CD4-positive, alpha-beta T cell treated with Interleukin-17A for 4 hours (primary cell): ENCODE measurements at places on chromosomes 6 and 20.
A peak's percentile ranks its signal among the peaks of the same experiment; 100 is the strongest.

DNA sequence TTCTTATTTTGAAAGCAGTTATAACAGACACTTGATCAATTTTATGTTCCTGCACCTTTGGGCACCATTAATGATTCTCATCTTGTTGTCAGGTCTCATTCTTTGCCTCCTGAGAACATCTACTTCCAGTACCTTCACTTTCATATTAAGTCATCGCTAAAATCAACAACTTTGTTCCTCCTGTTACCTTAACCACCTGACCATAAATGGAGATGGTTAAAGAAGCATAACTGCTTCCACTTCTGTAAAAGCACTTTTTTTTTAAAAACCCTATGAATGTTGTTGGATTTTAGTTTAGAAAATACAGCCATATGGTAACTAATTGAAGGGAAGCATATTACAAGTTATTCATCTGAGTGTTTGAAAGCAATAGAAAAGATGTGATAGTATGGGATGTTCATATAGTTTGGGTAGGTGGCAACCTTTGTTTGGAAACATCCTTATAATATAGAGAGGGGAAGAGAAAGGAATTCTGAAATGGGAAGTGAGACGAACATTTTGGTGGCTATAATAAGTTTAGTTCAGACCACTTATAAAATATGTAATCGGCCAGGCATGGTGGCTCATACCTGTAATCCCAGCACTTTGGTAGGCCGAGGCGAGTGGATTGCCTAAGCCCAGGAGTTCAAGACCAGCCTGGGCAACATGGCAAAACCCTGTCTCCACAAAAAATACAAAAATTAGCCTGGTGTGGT is 53.9 kb downstream of the AFG1L start:
- no peak for DNase-seq

DNA sequence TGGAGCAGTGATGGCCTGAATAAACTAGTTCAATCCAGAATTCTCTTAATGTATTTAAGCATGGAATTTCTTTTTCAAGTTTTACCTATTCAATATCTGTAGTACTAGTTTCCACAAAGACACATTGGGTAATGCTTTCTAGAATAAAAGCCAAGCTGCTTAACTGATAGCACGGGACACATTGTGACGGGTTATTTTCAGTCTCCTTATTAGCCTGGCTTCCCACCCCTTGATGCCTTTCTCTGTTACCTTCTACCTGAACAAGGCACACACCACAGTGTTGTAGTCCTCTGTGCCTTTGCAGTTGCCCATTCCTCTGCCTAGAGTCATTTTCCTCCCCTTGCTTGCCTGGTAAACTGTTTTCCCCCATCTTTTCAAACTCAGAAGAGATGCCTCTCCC is 139.1 kb downstream of the HDGFL1 start:
- DNase-seq: no peak

- no peak for DNase-seq
Measured at GRCh38 chr6:14584450-14584849, 466.9 kb downstream of the CD83 start.

DNA sequence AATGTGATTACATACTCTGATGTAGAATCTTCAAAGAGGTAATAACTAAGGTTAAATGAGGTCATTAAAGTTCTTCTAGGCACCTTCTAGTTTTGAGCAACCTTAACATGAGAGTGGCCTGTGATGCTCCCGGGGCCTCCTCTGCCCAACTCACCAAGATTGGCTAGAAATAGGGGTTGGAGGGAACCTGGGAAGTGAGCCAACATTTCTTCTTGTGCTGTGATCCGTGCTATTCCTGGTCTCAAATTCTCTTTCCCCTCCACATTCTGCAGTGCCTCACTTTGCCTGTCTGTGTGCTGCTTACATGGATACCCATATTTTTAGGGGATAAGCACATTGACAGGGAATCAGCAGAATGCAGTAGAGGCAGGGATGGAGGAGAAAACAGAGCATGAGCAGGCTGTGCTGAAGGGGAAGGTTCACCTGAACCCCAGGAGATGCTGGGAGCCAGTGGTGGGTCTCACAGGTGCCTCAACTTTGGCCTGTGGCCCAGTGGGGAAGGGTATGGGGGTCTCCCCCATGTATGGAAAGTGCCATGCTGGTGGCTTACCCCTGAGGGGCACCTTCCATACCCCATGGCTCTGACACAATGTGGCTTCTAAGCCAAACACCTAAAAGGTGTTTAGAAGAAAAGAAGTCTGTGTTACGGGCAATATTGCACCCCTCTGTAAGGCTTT is 164.7 kb upstream of the CHD6 start:
- no peak for DNase-seq

DNA sequence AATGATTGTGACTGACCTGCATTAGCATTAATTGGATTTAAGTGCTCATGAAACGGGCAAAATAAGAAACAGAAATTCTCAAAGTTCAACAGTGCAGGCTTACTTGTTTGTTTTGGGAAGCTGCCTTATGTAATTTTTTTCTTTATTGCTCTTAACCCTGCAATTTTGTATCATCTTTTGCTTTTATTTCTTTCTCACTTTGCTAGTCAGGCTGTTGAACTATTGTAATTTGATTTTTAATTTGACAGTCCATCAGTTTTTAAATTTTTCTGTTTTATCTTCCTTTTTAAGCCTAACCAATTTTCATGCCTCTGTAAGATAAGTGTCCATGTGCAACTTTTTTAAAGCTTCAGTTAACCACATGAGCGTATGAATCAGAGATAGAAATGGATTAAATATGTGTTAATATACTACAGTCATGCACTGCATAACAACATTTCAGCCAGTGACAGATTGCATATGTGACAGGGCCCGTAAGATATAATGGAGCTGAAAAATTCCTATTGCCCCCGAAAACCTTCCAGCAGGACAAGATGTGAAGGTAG is 44.6 kb downstream of the PEX7 start:
- DNase-seq: no peak

DNA sequence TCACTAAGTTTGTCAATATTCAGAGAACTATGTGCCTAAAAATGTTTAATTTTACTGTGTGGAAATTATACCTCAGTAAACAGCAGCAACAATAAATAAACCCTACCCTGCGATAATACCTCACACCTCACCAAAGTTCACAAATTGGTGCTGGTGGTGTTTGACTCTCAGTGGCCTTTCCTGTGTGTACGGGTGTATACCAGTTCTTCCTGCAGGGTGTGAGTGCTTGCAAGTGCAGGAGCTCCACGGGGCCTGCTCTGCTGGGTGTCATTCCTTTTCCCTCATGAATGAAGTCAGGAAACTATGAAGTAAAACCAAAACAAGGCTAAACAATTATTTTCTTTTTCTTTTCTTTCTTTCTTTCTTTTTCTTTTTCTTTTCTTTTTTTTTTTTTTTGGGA is 4.1 kb upstream of the ENPP5 start:
- DNase-seq: no peak

- no peak for DNase-seq
Measured at GRCh38 chr6:6968731-6969552, 138.8 kb upstream of the RREB1 start.

- no peak for DNase-seq
Measured at GRCh38 chr20:46142124-46142523, 24.0 kb downstream of the CD40 start.

GRCh38 chr6:132161283-132161682 is 210.1 kb upstream of the CCN2 start:
- no peak for DNase-seq

DNA sequence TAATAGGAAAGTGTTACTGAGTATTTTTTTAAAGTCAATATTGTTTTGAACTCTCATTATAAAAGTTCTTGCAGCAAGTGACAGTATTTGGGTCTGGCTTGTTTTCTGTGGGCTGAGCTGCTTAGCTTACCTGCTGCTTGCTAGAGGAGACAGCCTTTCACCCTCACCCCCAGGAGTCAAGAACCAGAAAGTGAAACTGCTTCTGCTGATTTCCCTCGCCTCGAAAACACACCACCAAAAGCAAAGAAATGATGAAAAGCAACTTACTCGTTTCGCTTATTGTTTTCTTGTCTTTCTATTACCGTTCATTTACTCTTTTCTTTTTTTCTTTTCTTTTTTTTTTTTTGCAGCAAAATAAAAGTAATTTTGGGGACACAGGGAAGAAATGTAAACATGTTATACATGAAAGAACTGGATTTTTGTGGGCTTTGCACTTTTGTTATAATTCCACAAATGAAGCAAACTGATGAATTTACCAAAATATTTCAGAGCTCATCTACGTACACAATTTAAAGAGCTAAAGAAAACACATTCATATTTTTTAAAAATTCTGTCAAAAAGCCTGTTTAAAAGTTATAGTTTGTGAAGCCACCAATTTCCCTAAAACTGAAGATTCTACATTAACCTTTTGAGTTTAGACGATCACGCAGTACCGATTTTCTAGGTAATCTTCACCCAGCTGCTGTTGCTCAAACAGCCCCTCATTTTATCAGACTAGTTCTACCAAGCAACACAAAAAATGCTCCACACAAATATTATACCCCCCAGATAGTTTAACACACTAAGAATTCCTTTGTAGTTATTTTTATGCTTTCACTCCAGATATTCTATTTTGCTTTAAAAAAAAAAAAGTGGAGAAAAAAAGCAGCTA is 1.7 kb downstream of the SCML4 start:
- DNase-seq: peak; percentile 76

DNA sequence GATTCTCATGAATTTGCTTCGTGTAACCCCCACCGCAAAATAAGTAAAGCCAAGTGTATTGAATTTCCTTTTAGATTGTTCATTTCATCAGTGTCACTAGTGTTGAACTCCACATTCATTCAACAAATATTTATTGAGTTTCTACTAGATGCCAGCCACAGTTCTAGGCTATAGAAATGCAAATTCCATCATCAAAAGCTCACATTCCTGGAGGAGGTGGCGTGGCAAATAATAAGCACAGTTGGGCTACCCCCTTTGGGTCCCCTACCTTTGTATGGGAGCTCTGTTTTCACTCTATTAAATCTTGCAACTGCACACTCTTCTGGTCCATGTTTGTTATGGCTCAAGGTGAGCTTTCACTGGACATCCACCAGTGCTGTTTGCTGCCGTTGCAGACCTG is 12.7 kb upstream of the ME1 start:
- DNase-seq: no peak

DNA sequence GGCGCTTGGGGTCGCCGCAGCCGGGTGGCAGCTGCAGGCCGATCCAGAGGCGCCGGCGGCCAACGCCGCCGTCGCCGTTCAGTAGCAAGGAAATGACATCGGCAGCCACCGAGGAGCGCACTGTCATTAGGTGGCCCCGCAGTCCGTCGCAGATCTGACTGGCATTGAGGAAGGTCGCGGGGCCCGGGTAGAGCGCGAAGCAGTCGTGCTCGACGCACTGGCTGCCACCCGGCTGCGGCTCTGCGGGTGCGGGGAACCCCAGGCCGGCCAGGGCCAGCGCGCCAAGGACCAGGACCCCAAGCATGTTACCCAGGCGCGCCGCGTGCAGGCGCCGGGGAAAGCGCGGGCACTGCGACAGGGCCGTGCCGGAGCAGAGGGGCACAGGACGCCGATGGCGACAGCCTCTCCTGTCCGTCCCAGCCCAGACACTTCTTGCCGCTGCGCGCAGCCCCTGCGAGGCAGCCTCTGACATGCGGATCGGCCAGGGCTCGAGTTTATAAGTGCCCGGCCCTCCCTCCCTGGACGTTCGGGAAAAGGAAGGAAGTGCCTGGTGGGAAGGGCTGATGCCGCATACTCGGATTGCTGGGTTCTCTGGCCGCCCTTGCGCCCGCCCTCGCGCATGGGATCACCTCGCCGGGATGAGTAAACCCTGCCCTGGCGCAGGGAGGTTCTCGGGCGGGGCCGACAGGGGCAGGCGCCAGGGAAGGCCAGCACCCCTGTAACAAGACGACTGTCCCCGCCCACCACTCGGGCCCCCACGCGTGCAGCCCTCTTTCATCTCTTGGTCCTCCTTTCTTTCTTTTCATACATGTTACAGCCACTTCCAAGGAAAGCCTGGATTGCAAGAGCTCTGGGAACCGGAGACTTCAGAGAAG is at the start of gene THBD:
Gene THBD (minus strand): TSS at position 472 of the 875 bp plus-strand sequence. CDS start 168 bp downstream, at position 304.
- no peak for DNase-seq

- no peak for DNase-seq
Measured at GRCh38 chr20:7090811-7091210, 323.3 kb downstream of the BMP2 start.

GRCh38 chr6:25942561-25943147 is 12.2 kb upstream of the SLC17A2 start:
- DNase-seq: no peak
